Right forelimb (tissue), 1 donor: ENCODE measurements at places on chromosomes 2 and 18.

GRCh38 chr18:77015771-77016710, 116.5 kb downstream of the MBP start:
- peak; percentile 23 for DNase-seq

GRCh38 chr2:75403991-75404428, 156.7 kb downstream of the EVA1A start:
- no peak for DNase-seq

GRCh38 chr2:199659207-199659606, 191.8 kb downstream of the FTCDNL1 start:
- DNase-seq: peak; percentile 72

GRCh38 chr2:168723275-168723899, 79.0 kb upstream of the NOSTRIN start:
- DNase-seq: no peak

DNA sequence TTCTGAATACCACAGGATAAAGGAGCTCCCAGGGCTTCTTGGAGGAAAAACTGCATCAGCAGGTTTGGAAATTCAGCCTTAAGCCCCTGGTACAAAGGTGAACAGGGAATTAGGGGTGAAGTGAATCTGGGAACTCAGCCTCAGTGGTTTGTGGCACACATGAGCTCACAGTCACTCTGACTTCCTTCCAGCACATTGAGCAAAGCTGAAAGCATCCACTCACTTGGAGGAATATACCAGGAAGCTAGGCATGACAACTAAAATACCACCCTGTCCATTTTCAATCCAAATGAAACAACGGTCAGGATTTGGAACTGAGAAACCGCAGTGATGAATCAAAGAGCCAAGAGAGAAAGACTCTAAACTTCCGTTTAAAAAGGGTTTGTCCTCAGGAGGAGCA, 216.1 kb downstream of the ICOS start:
- no peak for DNase-seq

GRCh38 chr2:218979846-218980734, 4.9 kb downstream of the FEV start:
- peak; percentile 82 for DNase-seq

- DNase-seq: no peak
Observed at GRCh38 chr2:27316655-27317412, 6.1 kb downstream of the MPV17 start.
